ENCODE measurements at places on chromosomes 4 and X.

GRCh38 chrX:109840585-109840984 is 107.5 kb upstream of the ACSL4 start:
- no peak for DNase-seq

- no peak for DNase-seq
Measured at GRCh38 chrX:152832520-152832919, 1.7 kb downstream of the NSDHL start.

DNA sequence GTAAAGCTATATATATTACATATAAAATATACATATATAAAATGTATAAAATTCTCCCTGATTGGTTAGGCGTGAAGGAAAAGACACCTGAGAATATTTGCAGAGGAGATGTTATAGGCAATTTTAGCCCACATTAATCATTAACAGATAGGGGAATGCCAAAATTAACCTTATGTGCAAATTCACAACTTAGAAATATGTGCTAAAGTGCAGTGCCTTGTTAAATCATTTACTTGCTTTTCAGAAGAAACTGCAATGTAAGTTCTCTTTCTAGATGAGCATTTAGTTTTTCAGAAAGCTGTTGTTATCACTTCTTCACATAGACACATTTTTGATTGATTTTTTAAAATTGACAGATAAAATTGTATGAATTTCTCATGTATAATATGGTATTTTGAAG is 5.6 kb downstream of the TASL start:
- no peak for DNase-seq

DNA sequence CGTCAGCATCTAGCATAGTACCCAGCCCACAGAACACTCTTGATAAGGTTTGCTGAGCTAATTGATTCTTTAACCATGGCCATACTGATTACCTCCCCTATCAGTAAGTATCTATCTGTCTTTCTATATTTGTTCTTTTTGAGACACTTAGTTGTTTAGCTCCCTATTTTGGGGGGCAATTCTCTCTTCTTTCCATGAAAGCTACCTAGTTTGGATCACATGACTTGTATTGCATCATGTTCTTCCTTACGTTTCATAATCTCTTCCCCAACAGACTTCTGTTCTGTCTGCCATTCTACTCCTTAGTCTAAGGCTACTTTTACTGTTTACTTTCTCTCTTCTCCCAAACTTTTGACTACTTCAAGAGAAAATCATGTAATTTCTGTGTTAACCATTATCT is 39.0 kb downstream of the TBC1D19 start:
- DNase-seq, result no peak

- no peak for DNase-seq
Measured at GRCh38 chrX:63424063-63424462, 72.9 kb upstream of the SPIN4 start.

DNA sequence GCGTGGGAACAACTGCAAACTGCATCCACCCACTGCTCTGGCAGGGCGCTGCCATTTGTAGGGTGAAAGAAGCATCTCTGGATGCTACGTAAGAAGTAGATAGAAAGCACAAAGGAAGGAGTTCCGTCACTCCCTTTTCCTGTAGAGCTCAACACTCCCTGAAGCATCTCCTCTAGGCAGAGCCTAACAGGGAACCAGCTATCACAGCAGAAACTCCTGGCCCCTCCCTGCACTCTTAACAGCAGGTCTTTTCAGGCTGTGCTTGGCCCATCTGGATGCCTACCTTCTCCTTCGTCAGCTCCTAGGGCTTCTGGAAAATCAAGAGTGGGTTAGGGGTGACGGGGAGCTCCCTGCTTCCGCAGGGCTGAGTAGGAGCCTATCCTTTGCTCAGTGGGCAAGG is 112.9 kb upstream of the TLL1 start:
- no peak for DNase-seq

- no peak for DNase-seq
Measured at GRCh38 chr4:6291784-6292297, 22.2 kb downstream of the WFS1 start.

GRCh38 chr4:183163135-183163534 is 64.1 kb downstream of the WWC2 start:
- DNase-seq, result no peak

DNA sequence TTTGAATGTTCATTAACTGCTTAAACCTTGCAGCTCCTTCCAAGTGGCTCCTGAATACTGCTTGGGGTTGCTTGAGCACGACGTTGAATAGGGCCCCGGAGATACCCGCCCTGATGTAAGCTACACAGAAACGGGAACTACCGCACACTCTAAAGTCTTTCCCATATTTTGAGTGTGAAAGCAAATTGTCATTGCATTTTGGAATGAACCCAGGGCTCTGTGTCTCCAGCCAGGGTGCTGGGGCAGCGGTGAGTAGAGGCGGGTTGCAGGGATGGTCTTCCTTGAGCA is 59.4 kb upstream of the HELT start:
- DNase-seq, result no peak

GRCh38 chr4:157898836-157899605 is 273.8 kb downstream of the GASK1B start:
- no peak for DNase-seq

GRCh38 chr4:128604840-128605239 is 204.7 kb upstream of the JADE1 start:
- no peak for DNase-seq

DNA sequence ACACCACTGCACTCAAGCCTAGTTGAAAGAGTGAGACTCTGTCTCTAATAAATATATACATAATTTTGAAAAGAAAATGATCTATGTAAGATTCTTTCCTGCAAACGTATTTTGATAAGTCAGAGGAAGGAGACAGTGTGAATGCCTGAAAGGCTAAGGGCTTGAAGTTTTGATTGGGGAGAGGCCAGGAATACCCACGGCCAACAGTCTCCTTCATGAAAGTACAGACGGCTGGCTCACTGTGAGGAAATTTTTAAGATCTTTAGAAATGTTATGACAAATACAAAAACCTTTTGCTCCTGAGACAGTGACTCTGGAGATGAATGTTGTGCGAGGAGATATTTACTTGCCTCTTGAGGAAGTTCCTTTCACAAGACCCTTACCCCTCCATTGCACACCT is 111.4 kb upstream of the KLHL13 start:
- DNase-seq, result no peak

DNA sequence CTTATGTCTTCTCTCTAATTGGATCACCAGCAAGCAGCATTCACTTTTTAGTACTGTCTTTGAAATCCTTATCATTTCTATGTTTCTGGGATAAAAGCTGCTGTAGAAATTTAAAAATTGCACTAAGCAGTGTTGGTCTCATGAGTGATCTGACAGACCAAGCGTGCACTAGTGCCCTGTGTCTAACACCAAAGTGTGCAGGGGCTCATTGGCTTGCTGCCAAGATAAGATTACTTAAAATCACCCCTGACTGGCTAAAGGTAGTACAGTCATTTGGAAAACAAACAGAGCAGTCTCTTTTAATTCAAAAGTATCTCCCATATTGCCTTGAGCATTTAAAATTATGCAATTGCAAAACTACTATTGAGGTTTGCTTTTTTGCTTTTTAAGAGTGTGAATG is 304.6 kb downstream of the ARAP2 start:
- no peak for DNase-seq

GRCh38 chr4:150164055-150164454 is 85.8 kb downstream of the DCLK2 start:
- no peak for DNase-seq

DNA sequence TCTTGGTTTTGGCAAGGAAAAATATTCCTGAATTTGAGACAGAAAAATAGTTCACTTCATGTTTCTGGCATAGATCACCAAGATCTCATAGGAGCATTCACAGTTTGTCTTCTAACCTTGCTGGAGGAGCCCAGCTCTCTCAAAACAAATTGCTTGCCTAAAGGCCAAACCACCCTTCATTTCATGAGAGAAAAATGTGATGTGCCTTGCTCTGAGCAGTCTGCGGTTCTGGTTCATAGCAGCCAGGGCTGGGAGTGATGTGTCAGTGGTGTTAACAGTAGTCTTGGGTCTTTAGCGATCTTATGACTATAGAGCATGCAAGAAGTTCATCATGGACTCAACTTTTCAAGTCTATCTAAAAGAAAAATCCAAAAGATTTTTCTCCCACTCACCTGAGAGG is 183.3 kb downstream of the DCLK2 start:
- DNase-seq, result no peak

- DNase-seq, result no peak
Measured at GRCh38 chr4:55124322-55125076, 896 bp downstream of the KDR start.

GRCh38 chr4:12519426-12519825 is 964.7 kb downstream of the RAB28 start:
- no peak for DNase-seq

- no peak for DNase-seq
Measured at GRCh38 chr4:102405821-102406401, 60.6 kb upstream of the SLC39A8 start.

DNA sequence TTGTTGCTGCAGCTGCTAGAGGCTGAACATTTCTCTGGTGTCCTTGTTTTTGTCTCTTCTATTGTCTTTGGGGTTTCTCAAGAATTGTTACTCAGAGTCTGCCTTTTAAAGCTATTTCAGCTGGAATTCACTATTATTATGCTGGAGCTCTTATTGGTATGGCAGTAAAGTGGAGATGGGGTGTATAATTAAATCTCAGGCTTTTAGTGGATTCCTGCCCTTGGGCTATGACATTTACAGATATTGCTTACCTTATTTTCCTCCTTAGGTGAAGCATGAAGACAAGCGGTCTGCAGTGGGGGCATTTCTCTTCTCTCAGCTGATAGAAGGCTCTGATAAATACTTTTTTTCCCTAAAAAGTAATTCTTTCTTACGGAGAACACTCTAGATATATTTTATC is 1656.6 kb upstream of the IGFBP7 start:
- DNase-seq, result no peak

- DNase-seq, result no peak
Measured at GRCh38 chr4:54802336-54802735, 144.6 kb downstream of the KIT start.

DNA sequence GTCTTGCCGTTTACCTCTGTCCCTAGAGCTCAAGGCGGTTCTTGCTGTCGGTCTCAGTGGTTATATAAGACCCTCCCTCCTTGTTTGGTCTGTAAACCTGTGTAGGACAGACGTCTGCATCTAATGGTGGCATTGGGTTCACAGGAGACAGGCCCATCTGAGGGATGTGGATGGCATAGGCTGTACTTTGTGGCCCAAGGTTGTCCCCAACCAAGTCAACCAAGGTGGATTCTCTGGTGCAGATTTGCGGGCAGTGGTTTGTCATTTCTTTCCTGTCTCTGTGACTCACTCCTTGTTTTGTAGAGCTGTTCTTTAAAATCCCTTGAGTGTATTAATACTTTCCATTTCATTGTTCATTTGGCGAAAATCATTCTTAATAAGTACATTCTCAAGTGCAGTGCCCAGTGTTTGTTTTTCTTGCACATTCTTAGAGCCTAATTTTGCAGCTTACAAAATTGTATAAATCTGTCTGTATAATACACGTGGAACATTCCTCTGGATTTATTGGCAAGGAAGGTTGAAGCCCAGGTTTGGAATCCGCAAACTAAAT is 68.0 kb upstream of the TLR2 start:
- no peak for DNase-seq

- no peak for DNase-seq
Measured at GRCh38 chrX:31237189-31237588, 165.3 kb upstream of the FTHL17 start.

DNA sequence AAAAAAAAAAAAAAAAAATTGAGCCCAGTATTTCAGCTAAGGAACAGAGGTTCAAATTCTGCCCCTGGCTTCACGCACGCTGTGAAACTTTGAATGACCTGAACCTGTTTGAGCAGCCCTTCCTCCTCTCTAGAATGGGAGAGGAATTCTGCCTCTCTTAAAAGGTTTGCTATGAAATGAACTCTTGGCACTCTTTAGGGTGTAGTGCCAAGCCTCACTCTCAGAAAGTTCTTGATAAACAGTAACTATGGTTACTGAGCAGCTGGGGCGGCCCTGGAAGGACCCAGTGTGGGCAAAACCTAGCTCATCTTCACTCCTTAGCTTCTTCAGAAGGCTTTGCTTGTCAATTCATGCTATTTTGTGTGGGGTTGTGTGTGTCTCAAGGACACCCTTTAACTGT is 73.7 kb downstream of the GEMIN8 start:
- no peak for DNase-seq

DNA sequence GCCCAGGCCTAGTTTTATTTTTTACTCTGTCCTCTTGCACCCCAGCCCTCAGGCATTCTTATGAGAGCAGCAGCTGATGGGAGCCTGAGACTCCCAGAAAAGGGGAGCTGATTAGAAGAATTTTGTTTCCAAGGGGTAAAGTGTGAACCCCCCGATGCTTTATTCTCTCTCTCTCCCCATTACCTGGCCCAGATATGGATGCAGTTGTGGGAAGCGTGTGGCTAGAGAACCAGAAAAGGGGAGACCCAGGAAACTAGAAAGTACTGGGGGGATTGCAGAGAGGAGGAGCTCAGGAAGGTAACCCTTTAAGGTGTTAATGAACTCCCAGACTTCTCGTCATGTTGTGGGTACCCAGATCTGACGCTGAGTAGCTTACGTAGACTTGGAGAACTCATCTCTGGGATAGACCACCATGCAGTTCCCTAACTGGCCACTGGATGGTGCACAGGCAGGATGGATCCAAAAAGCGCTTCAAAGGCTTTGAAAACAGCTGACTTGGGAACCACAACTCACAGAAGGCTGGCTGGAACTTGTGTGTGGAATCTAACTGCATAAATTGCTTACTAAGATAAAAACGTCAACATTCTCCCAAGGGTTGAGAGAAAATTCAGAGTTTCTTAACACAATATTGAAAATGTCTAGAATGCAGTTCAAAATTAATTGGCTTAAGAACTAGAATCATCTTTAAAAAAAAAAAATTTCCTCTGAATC is 64.7 kb downstream of the TBC1D14 start:
- DNase-seq, result peak; percentile 62

- peak; percentile 30 for DNase-seq
Measured at GRCh38 chr4:75995727-75996126, 5.0 kb upstream of the SDAD1 start.

- no peak for DNase-seq
Measured at GRCh38 chr4:75015627-75016026, 82.7 kb downstream of the PARM1 start.

DNA sequence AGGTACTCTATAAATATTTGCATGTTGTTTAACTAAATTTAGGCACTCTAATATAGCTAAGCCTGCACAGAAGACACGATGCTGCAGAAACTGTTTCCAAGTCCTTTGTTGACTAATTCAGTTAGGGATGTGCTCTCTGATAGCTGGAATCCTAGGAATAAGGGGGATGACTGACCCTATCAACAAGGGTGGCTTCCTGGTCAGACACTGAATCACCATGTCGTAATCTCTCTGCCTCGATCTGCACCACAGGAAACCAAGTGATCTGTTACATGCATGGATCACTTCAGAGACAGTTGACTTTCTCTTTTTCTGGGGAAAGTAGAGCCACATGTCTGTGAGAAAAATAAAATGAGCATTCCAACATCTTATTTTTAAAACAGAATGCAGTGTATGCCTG is 169.1 kb downstream of the GUCY2F start:
- DNase-seq, result no peak

DNA sequence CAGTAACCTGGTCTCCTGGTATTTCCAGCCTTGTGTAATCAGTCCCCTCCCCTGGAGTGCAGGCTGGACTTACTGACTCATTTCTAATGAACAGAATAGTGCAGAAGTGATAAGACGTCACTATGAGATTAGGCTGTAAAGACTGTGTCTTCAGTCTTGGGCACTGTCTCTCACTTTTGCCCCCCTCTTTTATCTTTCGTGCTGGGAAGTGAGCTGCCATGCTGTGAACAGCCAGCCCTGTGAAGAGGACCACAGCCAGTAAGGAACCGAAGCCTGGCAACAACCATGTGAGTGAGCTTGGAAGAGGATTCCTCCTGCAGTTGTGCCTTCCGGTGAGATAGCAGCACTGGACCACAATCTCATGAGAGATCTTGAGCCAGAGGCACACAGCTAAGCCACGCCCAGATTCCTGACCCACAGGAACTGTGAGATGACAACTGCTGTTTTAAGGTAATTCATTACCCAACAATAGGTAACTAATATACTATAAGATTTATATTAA is 67.5 kb upstream of the GPR34 start:
- no peak for DNase-seq

All from NCI-H1930 (cell line).